AG10803 (cell line): ENCODE measurements at places on chromosomes 2 and 18.

GRCh38 chr2:28628987-28629386 lies 122.6 kb upstream of the PPP1CB start:
- no peak for DNase-seq

- DNase-seq, result no peak
Observed at GRCh38 chr2:64524604-64525316, 632 bp downstream of the AFTPH start.

DNA sequence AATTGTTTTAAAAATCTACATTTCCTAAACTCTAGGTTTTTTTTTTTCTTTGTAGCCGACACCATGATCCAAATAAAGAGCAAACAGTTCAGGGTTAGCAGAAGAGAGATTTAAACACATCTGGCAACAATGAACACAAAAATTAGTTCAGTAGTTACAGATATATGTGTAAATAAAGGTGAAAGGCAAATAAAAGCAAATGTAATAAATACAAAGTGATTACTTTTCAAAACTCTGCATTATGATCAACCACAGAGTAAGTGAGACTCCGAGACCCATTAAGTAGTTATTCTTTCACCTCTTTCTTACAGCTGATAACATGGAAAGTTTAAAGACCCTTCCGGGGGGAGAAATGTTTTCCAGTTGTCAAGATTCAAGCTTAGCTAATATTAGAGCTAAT lies 716 bp downstream of the CALCRL start:
- DNase-seq, result no peak

DNA sequence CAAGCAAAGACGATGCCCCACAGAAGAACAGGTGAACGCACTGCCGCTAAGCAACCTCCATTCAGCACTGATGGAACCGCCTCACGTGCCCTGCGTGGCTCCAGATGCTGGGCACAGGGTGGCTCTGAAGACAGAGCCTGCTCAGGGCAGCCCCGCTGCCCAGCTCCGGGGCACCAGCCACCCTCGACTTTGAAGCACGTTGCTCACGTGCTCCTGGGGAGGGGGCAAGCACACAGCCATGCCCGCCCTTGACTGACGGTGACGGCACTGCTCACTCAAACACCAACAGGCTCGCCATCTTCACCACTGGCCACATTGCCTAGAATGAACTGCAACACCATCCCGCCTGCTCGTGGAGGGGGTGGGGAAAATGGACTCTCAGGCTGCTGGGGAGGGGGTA lies 251.3 kb downstream of the HDAC4 start:
- DNase-seq, result no peak

DNA sequence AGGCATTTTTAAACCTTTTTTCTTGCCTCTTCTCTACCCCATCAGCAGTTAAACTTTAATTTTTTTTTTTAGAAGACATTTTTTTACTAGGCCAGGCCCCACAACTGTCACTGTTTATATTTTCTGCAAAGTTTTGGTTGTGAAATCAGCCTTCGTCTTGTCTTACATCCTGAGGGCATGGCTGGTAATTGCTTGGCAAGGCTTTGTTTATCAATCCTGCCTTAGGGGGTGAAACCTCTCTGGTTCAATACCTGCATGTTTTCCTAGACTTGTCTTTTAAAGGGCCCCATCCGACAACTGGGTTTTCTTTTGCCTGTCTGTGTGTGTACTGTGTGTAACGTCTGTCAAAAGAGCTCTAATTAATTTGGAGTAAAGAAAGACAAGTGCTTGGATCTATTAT lies 330.0 kb upstream of the CWC22 start:
- no peak for DNase-seq

DNA sequence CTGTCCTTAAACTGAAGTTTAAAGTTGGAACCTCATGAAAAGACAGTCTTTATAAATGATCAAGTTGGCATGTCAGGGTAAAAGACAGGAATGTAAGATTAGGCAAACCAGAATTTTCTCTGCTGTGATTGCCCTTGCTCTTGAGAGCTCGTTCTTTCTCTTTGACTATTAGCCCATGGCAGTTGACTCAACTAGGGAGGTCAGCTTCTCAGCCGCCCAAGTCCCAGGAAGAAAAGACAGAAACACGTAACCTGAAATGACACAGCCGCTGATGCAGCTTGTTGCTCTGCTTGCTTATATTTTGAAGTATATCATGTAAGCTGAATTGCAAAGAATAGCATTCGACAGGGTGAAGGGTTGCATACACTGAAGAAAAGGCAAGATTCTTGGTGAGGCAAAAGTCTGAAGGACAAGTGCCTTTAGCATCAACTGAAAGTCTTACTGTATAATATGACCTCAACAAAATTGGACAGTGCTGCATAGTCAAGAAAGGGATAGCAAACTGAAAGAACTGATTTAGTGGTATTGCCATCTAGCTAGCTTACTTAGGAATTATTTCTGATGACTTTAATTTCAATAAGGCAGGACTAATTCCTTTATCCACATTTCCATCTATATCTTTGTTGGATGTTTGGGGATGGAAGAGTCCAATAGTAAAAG lies 54.7 kb downstream of the ARHGAP15 start:
- DNase-seq, result no peak

DNA sequence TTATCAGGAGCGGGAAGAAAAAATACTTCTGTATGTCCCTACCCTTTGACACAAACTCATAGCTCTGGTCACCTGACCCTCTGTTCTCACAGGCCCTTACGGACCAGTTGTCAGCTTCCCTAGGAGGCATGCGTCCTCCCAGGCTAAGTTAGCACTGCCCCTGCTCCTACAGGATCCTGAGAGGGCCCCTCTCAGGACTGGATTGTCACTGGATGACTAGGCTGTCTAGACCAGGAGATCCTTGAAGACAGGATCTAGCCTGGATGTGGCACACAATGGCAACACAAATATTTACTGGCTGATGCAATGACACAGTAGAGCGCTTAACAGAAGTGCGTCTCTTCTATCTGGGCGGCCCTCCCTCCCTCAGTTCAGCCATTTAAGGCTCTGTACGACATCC lies 7.7 kb downstream of the FAM228A start:
- DNase-seq, result no peak

DNA sequence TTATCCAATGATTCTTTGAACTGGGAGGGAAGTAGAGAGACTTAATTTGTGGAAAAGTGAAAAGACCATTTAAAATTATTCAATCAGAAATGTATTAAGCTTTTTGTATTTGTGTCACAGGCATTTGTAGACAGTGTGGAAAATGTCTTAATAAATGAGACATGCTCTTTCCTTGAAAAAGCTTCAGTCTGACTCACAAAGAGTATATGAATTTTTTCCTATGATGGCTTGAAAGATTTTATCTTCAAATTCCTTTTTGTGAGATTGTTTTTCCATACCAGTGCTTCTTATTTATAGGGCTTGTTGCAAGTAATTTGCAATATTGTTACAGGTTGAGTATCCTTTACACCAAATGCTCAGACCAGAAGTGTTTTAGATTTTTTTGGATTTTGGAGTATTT lies 39.5 kb downstream of the STON1 start:
- DNase-seq, result no peak

DNA sequence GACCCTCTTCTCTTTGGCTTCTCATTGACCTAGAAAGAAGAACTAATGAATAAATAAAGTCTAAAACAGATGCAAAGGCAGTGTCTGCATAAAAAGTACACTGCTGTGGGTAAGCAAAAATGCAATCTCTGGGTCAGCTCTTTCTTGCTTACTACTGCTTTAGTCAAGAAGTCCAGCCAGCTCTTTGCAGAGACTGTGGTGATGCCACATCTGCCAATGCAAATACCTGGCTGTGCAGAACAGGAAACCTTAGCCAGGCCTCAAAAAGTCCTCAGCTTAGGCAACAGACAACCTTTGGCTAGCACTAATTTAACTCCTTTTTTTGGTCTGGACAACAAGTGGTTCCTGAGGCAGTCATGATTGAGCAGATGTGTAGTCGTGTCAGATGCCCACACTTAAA lies 73.6 kb upstream of the RND3 start:
- DNase-seq, result no peak

DNA sequence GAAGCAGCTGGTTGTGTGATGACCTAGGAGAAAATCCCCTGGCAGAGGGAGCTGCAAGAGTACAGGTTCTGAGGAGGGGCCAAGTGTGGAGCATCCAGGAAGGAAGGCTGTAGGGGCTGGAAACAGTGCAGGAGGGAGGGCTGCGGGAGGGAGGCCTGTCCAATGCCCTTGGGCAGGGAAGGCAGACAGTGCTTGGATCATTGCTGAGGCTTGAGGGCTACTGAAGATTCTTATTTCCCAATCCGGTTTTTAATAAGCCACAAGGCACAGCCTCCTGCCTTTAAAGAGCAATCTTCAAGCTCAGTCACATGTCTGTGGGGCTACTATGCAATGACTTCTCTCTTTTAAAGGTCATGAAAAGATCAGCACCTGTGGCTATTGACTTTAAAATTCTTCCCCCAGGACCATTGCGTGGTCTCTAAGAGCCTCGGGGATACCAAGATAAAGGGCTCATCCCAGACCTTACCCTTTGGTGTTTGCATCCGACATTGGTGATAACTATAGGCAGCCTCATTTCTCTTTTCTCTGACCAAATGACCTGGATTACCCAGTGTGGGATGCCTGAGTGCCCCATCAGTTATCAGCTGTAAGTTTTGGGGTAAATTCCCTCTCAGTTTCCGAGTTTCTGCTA lies 149.6 kb downstream of the DOCK10 start:
- DNase-seq, result peak; percentile 22

- no peak for DNase-seq
Observed at GRCh38 chr2:19484736-19485135, 126.3 kb upstream of the OSR1 start.

DNA sequence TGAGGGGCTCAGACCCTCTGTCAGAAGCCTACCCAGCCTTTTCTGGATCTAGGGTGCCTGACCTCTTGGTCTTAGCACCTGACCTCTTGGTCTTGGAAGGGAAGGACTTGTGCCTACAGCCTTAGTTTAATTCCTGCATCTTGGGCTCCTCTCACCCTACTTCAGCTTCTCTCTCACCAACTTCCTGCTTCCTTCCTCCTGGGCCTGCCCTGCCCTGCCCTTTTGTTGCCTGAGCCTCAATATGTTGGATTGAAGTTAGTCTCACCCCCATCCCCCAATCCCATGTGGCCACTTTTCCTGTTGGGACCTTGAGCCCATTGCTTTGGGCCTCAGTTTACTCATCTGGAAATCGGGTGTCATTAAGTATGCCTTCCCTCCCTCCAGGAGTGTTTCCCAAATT lies 206.2 kb upstream of the SKOR2 start:
- no peak for DNase-seq

DNA sequence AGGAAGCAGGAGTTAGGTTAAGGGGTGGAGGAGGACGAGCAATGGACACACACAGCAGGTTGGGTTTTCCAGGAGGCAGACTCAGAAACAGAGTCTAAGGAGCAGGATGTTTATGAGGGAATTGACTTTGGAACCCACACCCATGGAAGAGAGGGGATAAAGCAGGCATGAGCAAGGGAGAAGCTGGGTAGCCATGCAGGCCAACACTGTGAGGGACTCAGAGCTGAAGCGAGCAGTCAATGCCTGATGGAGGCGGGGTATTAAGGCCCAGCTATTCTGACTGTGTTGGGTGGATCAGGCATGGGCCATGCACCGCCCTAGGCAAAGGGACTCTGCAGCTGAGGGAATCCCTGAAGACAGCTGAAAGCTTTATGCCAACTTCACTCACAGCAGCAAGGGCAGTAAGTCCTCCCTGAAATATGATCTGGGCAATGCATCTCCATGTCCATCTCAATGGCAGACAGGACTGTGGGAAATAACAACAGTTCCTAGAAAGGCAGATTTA lies 37.6 kb downstream of the TEX51 start:
- DNase-seq, result no peak

GRCh38 chr18:32420084-32420750 lies 50.5 kb downstream of the GAREM1 start:
- no peak for DNase-seq

DNA sequence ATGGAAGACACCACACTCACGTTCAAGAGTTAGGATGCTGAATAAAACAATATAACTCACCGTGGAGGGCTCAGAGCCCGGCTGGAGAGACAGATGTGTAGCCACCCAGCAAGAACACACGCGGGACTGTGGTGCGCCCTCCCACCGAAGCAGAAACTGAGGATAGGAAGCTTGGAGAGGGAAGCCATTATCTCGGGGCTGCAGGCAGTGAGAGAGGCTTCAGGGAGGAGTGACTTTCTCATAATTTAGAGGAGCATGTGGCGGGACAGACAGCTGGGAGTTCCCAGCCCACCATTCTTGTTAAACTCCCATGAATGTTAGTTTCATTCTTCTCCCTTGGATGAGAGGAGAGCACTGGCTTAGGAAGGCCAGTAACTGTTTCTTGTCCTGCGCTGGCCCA lies 96.4 kb downstream of the MAPRE2 start:
- DNase-seq, result no peak

DNA sequence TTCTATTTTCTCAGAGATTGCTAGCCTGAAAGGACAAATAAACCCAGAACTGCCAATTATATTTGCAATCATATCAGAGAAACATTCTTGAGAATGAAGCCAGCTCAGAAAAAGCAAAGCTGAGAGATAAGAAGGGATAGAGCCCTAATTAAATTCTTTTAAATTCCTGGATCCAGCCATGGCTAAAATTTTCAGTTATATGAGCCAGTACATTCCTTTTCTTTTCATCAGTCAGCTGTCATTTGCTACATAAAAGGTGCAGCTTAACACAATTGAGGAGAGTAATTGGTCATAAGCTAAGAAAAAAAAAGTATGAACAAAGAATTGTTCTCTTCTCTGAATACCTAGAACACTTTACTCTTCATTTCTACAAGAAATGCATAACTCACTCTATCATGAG lies 303.5 kb upstream of the FIGN start:
- DNase-seq, result no peak

DNA sequence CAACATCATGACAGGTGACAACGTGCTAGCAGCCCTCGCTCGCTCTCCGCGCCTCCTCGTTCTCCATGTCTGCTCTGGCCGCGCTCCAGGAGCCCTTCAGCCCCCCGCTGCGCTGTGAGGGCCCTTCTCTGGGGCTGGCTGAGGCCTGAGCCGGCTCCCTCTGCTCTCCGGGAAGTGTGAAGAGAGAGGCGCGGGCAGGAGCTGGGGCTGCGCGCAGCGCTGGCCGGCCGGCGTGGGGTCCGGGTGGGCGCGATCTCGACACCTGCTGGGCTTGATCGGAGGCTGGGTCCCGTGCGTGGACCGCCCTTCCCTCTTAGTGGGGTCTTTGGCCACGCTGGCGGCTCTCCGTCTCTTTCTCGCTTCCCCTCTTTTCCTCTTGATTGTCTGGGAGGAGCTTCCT lies 195.5 kb downstream of the ANKRD30BL start:
- no peak for DNase-seq
